ENCODE measurements at places on chromosomes 4 and X.

GRCh38 chrX:43618366-43619205 lies 37.5 kb upstream of the MAOA start:
- no peak for DNase-seq

DNA sequence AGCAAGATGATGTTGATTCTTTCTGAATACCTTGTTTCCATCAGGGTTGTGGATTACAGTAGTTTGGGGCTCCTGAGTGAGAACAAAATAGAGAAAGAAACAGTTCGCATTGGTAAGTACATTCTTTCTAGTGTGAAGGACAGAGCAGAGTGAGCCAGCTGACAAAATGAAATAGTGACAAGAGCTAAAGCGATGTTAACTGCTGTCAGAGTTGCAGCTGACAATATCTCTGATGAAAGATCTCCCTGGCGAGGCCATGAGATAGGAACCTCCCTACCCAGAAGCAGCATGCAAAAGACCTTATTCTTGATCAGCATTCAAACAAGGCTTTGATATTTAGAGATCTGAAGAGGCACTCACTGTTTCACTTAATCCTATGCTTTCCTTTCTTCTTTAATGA lies 258.6 kb downstream of the CAMK2D start:
- no peak for DNase-seq

GRCh38 chrX:133746593-133746992 lies 238.8 kb downstream of the GPC3 start:
- no peak for DNase-seq

DNA sequence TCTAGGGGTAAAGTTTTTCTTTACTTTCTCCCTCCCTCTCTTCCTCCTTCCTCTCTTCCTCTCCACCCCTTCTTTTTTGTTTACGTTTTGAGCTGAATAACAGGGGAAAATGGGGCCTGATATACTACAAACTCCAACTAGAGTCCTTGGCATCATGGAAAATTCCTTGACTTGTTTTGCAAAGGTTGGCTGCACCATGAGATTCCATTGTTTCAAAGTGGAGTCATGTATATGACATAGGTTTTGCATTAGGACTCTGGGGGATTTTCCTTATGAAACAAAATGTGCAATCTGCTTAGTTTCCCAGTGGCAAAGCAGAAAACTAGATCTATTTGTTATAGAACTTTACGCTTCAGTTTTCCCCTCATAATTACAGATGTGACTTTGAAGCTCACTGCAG lies 233.5 kb upstream of the PGRMC2 start:
- DNase-seq = no peak

GRCh38 chrX:150767045-150767395 lies 73.8 kb downstream of the MTMR1 start:
- no peak for DNase-seq

DNA sequence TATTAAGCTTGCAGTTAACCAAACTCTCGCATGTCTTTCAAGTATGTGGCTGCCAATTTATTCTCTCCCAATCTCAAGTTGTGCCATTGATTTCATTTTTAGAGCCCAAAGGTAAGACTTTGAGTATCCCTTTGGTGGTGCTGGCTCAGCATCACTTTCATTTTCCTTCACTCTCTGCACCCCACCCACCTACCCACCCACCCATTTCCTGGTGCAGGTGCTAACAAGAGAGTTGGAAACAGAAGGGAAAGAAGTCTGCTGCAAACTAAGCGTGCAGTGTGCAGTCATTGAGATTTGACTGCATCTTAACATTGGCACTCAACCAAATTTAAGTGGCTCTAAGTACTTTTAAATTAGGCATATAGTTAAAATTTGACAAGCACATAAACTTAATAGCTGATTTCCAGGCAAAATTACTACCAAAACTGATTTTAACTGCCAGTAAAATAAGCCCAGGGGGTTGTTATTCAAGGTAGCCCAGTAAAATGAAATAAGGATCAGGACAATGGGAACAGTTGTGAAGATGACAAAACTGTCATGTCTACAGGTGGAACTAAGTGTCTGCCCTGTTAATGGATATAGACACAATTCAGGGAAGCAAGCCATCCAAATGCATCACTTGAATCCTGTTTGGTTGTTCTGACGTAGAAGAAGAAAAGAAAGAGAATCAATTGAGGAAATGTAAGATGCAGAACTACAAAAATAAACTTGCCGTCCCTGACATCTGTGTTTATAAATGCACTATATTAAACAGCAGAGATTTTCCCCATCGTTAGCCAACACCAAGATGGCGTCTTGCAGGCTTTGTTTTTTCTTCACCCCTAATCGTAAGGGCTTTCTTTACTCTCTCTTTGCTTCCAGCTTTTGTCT lies 184.2 kb downstream of the KDR start:
- no peak for DNase-seq

GRCh38 chrX:1401611-1402430 lies 9.9 kb upstream of the SLC25A6 start:
- no peak for DNase-seq

DNA sequence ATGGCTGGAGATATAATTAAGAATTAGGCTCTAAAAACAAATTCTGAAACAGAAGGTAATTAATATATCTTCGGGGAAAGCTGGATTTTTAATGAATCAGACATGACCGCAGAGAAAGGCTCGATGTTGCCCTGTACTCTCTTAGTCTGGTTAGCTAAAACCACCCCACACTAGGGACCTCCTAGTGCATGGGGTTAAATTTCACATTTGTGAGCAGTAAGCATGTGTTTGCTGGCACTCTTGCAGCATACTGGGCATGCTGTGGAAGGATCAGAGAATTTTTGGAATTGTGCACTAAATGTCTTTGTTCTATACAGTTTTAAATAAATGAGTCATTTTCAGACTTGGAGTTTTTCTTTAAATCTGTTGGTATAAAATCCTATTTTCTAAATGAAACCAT lies 475.6 kb upstream of the FTHL17 start:
- no peak for DNase-seq

- no peak for DNase-seq
These were observed 327.1 kb upstream of the NWD2 start for GRCh38 chr4:36917413-36917812.

GRCh38 chrX:108399418-108400165 lies 38.6 kb downstream of the COL4A6 start:
- DNase-seq = no peak

- no peak for DNase-seq
These were observed 2.1 kb upstream of the CCNG2 start for GRCh38 chr4:77154761-77155499.

DNA sequence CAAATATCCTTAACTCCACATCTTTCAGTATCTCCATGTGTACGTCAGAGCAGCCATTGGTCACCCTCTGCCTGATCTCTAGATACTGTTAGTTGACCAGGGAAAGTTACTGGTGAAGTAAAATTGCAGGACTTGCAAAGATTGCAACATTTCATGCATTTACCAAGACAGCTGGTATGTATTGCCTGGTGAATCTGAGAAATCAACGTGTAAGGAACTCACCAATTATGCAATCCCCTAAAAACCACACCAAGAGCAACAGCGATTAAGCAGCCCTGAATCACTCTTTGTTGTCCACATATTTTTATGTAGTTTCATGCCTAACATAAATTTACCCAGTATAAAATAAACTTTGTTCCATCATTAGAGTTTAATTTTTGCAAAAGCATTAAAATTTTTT lies 271.2 kb downstream of the NLGN4X start:
- DNase-seq = no peak

DNA sequence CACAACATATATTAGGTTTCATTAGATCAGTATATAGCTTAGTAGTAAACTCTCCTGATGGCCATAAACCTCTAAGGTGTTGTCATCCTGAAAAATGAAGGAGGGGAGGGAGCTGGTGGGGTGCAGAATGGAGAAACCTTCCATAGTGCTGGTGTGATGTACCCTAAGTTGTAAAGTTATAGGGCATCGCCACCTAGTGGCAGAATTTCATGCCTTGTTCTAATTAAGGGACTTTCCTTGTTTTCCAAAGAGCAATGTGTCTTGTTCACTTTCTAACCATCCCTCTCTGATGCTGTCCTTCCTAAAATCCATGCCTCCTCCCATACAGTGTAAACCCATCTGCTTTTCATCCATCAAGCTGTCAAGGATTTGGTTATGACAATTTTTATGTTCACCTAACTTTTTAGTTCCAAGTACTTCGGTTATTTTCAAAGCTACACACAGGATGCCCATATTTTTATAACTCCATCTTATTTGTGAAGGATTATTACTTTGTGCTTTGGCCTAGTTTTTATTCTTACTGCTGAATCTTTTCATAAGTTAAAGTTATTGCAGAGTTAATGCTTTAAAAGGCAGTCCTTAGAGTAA lies 4.5 kb downstream of the NBDY start:
- peak; percentile 16 for DNase-seq

DNA sequence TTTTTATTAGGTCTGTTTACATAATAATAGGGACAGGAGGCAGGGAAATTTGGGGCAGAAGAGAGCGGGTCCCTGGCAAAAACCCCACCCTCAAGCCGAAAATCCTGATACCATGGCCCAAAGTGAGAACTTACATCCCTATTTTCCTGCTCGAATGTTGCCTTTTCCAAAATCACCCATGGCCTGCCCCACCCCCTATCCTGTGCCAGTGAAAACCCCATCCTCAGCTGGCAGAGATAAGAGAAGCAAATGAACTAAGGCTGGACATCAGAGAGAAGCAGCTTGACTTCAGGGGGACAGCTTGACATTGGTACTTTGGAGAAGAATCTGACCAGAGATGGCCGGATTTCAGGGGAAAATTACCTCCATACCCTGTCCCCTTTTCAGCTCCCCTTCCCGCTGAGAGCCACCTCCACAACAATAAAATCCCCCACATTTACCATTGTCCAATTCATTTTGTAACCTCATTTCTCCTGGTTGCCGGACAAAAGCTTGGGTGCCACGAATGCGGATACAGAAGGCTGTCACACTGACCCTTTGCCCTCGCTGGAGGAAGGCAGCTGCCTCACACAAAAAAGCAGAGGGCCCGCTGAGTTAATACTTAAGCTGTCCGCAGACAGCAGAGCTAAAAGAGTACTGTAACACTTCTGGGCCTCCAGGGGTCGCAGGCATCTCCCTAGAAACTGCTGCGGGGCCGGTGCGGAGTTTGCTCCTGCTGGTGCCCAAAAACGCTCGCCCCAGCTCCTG lies 196.2 kb downstream of the SNCA start:
- DNase-seq = no peak

GRCh38 chr4:38603652-38604051 lies 60.3 kb upstream of the KLF3 start:
- DNase-seq = no peak

GRCh38 chr4:111957997-111958396 lies 187.3 kb upstream of the FAM241A start:
- DNase-seq = no peak

GRCh38 chr4:47882228-47882627 lies 32.2 kb downstream of the NFXL1 start:
- no peak for DNase-seq

GRCh38 chrX:103716962-103717361 lies 6.3 kb downstream of the TMEM31 start:
- no peak for DNase-seq
